Fibroblast of skin of left biceps (primary cell): ENCODE measurements at places on chromosomes 2 and 18.

- no peak for DNase-seq
These were observed 796.2 kb downstream of the KCNJ3 start for GRCh38 chr2:155494744-155495143.

DNA sequence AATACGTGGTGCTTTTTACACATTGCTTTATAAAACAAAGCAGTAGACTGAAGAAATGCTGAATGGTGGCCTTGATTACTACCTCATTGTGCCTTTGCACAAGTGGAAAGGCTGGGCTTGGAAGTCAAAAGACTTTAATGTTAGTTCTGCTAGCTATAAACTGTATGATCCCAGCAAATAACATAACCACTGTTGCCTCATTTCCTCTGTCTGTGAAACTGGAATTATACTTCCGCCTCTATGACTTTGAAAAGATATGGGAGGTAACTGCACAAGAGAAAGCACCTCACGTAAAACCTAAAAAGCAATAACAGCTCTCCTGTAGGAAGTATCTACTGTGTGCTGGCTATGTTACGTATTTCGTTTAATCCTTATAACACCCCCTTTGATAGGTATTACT lies 43.4 kb upstream of the DSC1 start:
- DNase-seq: no peak

DNA sequence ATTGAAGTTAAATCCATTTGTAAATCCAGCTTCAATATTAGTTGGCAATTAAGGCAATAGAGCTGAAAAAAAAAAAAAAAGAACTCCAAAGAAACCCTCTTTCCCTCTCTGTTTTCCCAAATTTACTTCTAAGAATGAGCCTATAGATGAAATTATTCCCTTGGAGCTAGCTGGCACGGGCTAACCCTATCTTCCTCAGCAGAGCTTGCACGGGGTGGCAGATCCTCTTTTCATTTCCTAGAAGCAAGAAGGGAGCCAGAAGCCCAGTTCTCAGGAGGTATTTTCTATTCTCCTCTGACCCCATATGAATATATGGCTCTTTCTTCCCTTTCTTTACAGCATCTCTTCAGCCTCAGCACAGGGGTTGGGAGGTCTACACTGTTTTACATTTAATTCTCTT lies 426.0 kb downstream of the TGIF1 start:
- DNase-seq: no peak

- DNase-seq: no peak
These were observed 6.2 kb upstream of the MATN3 start for GRCh38 chr2:20018601-20019152.

DNA sequence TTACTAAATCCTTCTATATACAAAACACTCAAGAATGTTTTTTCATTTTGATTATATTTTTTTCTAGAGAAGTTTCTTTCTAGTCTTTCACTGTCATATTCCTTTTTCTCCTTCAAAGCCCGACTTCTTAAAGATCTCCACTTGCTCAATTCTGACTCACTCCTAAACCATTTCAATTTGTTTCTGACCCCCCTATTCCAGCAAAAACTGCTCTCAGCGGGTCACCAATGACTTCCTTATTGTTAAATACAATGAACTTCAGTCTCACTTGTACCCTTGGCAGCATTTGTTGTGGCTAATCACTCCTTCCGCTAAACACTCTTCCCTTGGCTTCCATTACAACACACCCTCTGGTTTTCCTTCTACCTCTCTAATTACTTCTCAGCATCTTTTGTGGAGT lies 111.1 kb upstream of the RBBP8 start:
- DNase-seq: no peak

DNA sequence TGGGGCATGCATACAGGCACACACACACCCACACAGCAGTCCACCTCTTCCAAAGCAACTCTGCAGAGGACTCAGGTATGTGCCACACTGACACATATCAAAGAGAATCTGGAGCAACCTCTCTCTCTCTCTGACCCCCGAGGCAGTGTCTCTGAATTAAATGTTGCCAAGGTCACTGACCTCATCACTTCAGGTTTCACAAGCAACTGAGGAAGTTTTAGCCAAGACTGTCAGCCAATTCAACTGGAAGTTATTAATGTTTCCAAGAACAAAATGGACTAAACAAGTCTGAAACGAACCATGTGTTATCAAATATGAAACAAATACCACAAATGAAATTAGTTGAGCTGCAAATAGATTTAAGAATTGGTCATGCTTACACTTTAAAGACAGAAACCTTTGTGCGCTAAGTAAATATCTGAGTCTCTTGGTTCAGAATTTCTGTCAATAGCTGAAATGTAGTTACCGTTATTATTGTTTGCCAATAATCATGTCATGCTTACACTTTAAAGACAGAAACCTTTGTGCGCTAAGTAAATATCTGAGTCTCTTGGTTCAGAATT lies 86.1 kb downstream of the SLC25A12 start:
- DNase-seq: no peak

DNA sequence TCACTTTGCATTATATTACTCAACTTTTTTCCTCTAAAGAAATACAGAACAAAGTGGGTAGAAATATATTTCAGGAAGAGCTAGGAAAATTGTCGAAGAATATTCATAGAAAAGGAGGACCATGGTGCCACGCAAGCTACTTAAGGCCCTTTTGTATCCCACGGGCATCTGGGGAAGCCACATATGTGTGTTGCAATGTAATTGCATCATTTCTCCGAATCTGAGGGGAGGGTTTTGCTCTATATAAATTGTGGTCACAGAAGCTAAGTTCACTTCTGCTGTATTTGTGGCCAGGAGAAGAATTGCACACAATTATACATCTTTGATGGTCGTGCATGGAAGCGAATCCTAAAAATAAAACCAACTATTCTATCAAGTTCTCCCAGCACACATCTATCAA lies 360.3 kb downstream of the IRS1 start:
- no peak for DNase-seq

- DNase-seq: no peak
These were observed at the start of gene FEV for GRCh38 chr2:218985021-218985324. TSS of gene FEV (minus strand) at chr2:218985184. CDS start at chr2:218985075, 109 bp downstream.

- DNase-seq: no peak
These were observed 36.6 kb downstream of the FAM228A start for GRCh38 chr2:24211408-24211807.

GRCh38 chr18:11177382-11177781 lies 28.0 kb upstream of the PIEZO2 start:
- no peak for DNase-seq

- DNase-seq: no peak
These were observed 62.9 kb downstream of the AFTPH start for GRCh38 chr2:64586883-64587481.

DNA sequence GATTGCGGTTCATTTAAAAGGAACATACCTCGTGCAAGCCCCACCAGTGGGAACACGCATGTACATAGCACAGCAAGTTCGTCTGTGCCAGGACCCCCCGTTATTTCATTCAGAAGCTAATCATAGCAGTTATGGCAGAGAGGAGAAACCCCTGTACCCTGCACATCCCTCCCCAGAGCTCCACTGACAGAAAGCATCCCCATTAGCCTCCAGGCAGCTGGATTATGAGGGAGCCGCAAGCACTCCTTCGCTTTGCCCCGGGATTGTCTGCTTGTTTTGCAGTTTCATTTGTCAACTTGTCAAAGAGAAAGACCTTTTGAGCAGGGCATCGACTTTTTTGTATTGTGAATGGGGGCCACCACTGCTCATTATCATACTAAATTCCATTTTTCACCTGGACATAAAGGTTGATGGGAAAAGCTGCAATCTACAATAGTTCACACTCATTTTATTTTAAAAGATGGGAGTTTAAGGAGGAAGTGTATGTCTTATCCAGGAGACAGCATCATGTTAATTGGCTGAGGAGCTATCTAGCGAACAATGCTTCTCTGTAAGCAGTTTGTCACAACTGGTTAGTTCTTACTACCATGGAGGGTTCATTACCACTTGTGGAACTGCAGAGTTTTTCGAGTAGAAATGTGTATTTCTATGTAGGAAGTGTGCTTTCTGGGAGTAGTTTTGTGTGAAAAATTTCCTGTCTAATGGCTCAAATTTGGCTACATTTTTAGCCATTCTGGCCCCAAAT lies 255.3 kb downstream of the THSD7B start:
- no peak for DNase-seq
